ENCODE measurements at places on chromosomes 11 and 22. TPM values are rescaled to one million over a fixed set of nuclear protein-coding genes. Genes with fewer than 3 reads are reported as not detected.

Gene SAA2
- total RNA-seq, result not detected

Gene CSRP3
- not detected for total RNA-seq

Gene OR56A5
- not detected for total RNA-seq

DNA sequence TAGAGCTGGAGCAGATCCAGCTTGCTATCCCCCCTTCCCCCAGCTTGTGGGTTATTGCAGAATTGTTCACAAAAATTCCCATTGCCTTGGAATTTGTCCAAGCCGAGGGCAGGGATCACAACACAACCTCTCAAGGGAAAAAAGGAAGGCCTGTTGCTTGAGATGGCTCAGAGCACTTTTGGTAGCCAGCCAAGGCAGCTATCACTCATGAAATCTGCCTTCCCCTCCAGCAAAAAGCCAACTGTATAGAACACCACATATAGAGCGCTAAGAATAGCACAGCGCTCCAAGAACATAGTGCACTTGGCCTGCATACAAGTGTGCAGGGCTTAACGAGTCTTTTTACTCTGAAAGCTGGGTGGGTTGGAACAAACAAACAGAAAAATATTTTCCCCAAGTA is 46.2 kb downstream of the FAM83F start:
- peak; percentile 64 for DNase-seq

DNA sequence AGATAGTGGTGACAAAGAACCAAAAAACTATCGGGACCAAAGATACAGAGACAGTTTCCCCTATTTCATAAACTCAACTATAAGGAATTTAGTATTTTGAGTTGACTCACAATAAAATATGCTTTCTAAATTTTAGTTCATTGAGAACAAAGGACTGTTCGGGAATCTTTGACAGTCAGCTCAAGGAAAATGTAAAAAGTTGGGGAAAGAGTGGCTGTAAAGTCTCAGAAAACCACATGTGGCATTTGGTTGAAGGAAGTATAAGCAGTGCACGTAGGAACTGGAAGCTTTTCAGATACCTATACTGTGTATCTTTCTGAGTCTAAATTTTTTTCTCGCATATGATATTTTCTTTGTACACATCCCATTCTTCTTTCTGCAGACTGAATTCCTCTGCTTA is 688.9 kb downstream of the KCNA4 start:
- no peak for DNase-seq

GRCh38 chr11:8231979-8232378 is 31.7 kb downstream of the LMO1 start:
- DNase-seq, result no peak

DNA sequence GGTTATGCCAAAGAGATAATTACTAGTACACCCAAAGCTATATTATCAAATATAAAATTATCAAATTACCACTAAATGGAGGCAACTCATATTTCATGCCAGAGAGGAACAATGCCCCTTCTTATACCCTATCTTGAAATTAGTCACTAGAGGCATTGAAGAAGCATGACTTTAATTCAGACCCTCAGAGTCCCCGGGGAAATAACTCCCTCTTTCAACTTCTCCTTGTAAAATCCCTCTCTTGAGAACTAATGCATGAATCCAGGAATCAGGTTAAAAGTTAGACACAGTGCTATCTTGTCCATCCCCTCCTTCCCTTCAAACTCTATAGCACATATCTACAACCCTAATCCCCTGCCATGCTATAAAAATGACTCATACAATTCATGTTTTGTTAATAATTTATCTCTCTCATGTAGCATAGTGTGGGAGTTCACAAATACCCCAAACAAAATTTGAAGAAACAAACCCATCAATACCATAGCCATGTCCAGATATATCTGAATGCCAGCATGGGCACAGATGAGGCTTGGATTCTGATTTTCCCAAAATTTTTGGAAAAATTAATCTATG is 665.4 kb downstream of the KCNA4 start:
- DNase-seq, result no peak

- DNase-seq, result no peak
Measured at GRCh38 chr11:27388001-27388400, 25.0 kb upstream of the CCDC34 start.

DNA sequence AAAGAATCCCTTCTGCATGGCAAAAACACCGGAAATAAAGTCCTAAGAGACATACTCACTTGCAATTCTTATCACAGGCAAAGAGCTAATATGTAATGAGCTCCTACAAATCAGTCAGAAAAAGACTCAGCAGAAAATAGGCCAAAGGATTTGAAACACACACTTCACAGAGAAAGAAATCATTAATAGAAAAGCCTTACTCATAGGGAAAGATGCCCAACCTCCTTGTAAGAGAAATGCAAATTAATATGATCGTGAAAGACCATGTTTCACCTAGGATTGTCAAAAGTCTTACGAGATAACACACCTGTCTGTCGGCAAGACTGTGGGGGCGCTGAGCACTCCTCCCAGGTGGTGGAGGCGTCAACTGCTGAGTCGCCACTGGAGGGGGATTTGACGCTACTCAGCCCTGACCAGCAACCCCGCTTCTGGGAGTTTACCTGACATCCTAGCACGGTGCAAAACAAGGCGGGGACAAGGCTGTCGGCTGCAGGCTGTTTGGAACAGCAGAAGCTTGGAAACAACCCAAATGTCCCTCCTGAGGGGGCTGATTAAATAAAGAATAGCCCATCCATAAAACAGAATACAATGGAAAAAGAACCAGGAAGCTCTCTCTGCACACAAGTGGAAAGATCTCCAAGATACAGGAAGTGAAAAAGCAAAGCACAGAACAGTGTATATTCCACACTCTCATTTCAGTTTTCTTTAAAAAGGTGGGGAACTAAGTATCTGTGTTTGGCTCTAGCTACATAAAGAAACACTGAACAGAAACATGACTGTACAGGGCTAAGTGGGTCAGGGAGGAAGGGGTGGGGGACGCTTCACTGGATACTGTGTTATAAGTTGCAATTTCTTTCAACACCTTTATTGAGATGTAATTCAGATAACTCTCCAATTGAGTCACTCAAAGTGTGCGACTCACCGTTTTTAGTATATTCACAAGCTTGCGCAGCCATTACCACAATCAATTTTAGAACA is 11.5 kb downstream of the CSNK1E start:
- no peak for DNase-seq

Measured in pulmonary artery endothelial cell (primary cell).